Renal cortical epithelial cell (primary cell): ENCODE measurements at places on chromosomes 11 and 22.

- no peak for DNase-seq
Observed at GRCh38 chr22:41524809-41525449, 19.3 kb downstream of the POLR3H start.

- DNase-seq: no peak
Observed at GRCh38 chr22:25396615-25397200, 167.8 kb upstream of the GRK3 start.

GRCh38 chr22:22789233-22789921, 98.2 kb upstream of the IGLL5 start:
- no peak for DNase-seq

DNA sequence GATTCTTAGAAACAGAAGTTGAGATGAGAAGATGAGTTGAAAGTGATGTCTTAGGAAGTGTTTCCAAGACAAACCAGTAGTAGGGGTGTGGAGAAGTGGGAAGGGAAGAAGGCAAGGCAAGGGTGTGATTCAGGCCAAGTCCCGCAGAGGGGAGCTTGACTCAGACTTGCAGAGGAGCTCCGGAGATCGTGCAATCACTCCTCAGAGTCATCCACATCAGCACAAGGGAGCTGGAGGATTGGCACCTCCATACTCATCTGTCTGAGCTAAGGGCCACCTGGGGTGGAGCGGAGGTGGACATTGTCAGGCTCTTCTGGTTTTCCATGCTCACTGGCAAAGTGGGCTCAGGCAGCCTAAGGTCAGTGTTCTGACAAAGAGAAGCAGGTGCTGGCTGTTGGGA, 44.4 kb downstream of the CHRDL2 start:
- DNase-seq: no peak

GRCh38 chr11:1217151-1217550, 5.7 kb upstream of the MUC5B start:
- DNase-seq: no peak

GRCh38 chr11:75639762-75640181, 29.1 kb downstream of the MAP6 start:
- peak; percentile 72 for DNase-seq

DNA sequence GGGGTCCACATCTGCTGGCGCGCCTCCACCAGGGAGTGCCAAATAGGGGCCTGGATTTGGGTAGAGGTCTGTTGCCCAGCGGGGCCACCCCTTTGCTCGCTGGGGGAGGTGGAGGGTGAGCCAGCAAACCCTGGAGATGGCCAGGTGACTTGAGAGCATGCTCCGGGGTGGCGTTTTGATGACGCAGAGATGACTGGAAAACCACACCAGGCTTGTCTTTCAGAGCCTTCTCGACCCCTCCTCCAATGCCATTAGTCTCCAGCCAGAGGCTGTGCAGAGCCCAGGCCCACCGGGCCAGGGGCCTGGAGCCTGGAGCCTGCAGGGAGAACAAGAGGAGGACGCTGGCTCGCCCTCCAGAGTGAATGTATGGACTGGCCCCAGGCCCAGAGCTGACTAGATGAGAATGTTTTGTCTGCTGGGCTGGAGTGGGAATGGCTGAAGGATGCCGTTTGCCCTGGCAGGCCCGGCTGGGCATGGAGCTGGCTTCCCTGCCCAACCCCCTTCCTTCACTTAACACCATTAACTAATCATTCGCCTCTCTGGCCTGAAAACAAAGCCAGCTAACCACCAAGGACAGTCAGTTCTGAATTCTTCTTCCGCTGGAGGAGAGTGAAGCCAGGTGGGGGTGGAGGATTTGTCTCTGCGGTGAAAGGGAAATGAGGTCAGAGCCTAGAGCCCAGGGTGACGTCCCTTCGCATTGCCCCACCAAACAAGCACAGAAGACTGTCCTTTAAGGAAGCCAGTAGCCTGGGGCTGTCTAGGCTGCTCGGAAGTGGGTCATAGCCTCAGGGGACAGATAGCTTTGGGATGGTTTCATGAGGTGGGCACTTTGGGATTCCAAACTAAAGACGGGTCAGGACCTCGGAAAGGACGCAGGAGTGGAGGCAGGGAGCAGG, 1.6 kb upstream of the MCAM start:
- peak; percentile 87 for DNase-seq

DNA sequence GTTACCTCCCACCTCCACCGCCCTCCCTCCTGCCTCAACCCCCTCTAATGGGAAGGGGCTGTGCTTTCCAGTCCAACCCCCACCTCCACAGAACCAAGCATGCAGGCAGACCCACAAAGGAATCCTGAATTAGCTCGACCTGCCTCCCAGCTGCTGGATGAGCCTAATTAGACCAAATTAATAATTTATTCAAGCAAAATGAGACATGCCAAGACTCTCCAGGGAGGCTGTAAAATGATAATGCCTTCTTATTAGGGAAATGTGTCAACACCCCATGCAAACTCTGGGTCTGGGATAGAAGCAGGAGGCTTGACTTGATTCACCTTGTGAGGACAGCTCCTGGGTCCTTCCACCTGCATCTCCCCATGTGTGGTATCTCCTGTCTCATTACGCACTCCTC, 59.4 kb upstream of the HMGXB4 start:
- DNase-seq: no peak

DNA sequence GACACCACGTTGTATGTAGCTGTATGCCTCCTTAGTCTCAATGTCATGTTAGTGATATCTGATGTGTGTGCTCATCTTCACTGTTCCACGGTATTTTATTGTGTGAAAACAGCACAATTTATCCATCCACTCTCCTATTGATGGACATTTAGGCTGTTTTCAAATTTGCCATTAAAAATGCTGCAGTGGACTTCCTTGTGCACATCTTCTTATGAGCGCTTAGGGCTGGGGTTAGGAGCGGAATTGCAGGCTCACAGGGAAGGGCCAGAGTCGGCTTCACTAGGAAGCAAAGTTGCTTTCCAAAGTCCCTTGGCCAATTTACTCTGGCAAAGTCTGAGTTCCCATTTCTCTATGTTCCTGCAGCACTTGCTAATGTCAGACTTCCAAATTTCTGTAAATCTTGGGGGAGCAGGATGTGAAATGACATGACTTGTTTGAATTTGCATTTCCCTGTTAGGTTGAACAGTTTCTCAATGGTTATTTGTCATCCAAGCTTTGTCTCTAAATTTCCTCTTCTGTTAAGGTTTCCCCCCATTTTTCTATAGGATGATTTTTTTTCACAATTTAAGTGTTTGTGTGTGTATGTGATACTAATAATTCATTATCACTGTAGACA, 75.4 kb downstream of the MYEOV start:
- no peak for DNase-seq

- no peak for DNase-seq
Observed at GRCh38 chr11:57751176-57751575, 443 bp downstream of the BTBD18 start.
